Pons (tissue), 1 donor: ENCODE measurements at places on chromosomes 4 and X.

- no peak for DNase-seq
Observed at GRCh38 chr4:88457307-88458103, 586 bp downstream of the HERC5 start.

DNA sequence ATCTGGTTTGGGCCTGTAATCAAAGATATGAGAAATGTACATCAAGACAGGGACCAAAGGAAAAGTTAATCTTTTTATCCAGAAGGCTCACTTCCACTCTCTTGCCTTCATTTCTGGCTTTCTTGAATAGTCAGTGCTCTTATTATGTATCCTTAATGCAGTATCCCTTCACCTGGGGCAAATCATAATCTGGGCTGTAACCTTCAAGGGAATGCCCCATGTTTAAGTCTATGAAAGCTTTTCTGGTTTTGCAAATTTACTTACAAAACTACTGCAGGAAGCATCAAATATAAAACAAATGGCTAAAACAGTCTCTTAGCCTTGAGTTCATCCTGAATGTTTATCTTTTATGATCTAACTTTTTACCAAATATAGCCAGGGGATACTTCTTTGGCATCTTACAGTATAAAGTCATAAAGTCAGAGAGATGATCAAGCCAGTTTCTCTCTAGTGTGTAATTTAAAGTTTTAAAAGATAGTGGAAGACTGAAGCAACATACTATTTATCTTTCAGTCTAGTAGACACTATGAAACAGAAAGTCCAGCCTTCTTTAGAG is 1214.8 kb downstream of the STIM2 start:
- no peak for DNase-seq

DNA sequence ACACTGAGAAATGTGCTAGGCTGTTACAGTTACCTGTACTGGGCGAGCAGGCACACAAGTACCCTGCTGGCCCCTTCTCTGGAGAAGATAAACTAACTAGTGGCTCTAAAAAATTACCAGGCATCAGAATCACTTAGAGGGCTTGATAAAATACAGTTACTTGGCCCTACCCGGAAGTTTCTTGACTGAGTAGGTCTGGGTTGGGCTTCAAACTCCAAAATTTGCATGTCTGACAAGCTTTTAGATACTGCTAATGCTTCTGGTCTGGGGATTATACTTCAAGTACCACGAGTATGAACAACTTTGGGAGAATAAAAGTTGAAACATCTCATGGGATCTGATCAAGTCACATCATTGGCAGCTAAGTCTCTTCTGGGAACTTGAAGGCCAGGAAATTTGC is 30.8 kb downstream of the CEP135 start:
- no peak for DNase-seq

GRCh38 chr4:103264905-103265304 is 66.8 kb upstream of the CENPE start:
- no peak for DNase-seq

DNA sequence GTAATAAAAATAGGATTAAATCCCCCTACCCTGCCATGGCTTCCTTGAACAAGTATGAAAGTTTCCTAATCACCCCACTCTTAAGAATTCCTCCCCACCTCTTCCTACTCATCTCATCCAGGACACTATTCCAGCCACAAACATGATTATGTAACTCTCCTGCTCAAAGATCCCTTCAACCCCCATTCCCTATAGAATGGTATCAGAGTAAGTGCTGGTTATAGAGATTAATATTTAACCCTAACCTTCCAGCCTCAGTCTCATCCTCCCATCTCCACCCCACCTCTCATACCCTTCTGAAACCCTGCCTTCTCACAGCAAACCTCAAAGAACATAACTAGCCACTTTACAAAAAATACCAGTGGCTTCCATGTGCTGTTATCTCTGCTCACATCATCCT is 155.1 kb downstream of the PPP3CA start:
- DNase-seq = no peak

DNA sequence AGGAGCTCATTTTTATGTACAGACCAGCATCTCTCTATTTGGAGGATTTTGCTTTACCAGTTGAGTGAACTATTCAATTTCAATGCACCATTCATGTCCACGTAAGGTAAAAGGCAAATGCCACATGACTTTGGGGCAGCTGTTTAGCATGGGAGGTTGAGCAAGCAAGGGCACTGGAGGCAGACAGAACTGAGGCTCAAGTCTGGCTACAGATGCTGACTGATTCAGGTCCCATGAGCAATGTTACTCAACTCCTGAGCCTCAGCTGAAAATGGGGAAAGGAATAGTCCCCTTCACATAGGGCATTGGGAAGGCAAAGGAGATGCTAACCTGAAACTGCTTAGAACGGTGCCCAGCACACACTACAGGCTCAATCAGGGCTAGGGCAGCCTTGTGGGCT is 93.0 kb upstream of the MTM1 start:
- no peak for DNase-seq

DNA sequence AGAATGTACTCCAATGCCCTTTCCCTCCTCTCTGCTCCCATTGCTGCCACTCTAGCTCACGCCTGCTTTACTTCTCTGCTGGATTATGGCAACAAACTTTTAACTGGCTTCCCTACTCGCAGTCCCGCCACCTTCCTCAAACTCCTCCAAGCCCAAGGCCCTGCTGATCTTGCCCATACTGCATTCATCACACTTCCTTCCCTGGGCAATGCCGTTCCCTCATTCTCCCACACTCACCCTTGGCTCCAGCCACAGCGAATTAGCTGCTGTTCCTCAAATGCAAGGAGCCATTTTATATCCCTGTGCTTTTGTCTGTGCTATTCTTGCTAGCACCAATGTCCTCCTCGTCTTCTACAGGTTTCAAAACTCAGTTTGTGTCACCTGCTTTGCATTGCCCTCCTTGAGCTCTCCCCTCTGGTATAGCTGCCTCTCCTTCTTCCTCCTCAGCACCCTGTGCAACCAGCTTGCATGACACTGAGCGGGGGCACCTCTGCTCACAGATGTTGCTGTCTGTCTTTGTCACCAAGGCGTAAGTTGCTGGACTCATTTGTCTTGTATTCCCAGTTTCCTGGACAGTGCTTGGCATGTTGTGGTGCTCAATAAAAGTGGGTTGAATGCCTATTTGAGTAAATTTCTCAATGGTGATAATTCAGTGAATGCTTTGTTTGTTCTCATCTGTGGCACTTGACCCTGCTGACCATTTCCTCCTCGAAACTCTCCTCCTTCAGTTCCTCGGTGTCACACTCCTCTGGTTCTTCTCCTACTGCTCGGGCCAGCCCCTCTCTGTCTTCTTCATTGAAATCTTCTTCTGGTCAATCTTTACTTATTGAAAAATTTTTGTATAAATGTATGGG is 22.4 kb upstream of the MGST2 start:
- no peak for DNase-seq

GRCh38 chrX:152641996-152642395 is 4.3 kb downstream of the GABRQ start:
- DNase-seq = peak; percentile 61

GRCh38 chr4:141826260-141826659 is 189.9 kb downstream of the IL15 start:
- DNase-seq = no peak

DNA sequence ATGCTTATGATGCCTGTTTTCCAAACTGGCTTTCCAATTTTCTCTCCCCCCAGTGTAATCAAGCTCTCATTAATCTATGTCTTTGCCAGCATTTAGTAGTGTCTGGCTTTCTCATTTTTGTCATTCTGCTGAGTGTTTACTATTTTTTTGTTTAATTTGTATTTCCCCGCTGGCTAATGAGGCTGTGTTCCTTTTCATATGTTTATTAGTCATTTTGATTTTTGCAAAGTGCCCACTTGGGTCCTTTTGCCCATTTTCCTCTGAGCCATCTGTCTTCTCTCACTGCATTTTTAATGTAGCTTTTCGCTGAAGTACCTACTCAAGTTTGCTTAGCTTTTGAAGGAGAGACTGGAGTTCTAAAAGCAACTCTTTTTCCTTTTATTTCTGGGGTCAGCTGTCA is 14.7 kb downstream of the DCK start:
- DNase-seq = no peak

DNA sequence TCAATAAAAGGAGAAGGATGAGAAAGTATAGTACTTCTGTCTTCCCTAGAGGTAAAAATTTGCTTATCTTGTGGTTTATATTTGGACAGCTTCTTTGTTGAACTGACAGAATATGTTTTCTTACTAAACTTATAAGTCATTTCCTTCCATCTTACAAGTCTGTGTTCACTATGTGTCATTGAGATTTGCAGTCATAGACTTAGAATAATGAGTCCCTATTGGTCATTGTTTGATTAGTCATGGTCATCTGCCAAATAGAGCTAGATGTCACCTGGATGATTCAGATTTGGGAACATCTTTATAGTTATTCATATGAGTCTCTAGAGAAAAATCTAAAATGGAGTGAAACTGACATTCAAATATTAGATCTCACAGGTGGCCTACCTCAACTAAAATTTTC is 51.5 kb downstream of the SPATA18 start:
- DNase-seq = no peak

DNA sequence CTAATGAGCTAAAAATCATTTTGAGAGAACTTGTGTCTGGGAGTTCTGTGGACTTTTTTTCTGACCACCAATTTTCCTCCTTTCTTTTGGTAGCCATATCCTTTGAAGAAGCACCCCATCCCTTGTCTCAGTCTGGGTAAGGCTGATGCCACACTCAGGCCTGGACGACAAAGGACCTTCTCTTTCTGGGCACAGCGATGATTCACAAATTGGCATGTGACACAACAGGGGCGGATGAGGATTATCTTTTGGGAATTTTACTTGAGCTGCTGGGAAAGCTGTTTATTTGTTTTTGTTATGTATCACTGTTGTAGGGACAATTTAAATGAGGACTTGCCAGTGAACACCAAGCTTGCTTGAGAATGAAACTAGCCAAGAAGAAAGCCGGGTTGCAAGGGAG is 233.4 kb upstream of the HAND2 start:
- peak; percentile 20 for DNase-seq

DNA sequence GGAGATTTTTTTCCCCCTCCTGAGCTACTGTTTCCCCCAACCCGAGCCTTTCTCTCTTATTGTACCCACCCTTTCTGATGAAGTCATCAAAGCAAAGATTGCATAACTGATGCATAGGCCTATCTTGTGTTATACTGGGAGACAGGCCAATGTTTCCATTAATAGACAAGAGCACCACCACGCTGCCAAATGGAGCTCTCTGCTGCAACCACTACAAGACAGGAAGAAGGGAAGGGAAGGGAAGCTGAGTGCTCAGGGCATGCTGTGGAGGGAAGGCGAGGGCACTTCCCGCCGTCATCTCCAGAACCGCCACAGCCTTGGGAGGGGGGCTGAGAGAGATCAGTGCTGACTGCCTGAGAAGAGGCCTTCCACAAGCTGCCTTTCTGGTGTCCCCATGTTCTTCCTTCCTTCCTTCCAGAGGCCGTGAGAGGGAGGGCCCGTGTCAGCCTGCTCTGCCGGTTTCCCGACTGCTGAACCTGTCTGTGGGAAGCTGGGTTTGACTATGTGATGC is 75.0 kb downstream of the MGST2 start:
- peak; percentile 97 for DNase-seq

- DNase-seq = no peak
Observed at GRCh38 chr4:96698831-96699230, 858.9 kb downstream of the PDHA2 start.

DNA sequence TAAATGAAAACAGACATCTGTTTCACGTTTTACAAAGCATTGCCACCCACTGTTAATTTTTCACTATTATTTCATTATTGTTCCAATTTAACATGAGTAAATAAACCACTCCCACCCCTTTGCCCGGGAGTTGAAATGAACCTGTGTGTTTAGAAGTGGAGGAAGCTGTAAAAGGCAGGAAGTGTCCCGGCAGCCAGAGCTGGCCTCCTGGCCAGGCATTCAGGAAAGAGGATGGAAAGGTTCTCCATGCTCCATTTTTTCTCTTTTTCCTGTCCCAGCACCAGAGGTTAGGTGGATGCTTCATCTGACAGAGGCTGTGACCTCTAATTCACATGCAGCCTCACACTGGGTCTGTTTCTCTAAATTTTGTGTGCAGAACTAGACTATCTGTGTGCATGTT is 55.5 kb upstream of the LNX1 start:
- no peak for DNase-seq

DNA sequence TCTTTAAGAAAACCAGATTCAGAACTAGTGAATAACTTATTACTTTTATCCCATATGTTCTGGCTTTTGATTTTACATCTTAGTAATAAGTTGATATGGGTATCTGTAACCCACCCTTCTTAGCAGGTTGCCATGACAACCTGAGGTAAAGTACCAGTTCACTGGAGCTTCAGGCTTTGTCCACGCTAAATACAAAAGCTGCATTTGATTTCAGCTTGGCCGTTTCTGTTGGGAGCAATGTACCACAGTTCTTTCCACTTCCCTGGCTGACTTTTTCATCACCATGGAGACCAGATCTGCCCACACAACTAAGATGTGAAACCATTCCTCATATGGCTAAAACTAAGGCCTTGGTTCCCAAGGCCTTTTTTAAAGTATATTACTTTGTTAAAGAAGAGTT is 26.1 kb downstream of the KLHL34 start:
- peak; percentile 7 for DNase-seq

GRCh38 chr4:121717680-121718237 is 21.0 kb upstream of the ANXA5 start:
- no peak for DNase-seq

- DNase-seq = no peak
Observed at GRCh38 chrX:50103176-50103575, 97.6 kb downstream of the AKAP4 start.

DNA sequence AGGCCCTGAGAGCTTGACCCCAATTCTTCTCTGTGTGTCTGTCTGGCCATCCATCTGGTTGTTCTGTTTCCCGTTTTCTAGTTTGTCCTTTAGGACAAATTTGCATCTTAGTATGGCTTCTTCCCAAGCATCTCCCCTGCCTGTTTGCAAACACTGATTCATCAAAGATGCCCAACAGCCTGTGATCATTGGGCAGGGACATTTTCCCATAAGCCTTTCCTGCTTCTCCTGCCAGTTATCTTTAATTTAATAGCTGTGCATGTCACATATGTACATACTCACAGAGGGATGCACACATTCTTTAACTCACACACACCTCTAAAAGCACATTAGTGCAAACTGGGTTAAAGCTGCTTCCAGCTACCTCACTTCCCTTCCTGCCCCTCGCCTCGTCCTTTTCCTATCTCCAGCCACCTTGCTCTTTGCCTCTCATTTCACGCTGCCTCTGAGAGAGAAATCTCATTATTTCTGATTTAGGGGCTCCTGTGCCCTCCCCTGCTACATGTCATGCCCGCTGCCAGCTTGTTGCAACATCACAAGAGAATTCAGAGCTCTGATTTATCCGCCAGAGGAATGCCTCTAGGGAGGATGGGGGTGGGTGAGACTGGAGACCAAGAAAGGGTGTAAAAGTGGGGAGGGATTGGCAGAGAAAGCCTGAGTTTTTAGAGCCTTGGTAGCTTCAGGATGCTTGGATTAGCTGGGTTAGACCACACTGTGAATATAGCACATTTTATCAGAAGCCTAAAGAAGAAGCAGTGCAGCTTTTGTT is 100.6 kb downstream of the NHS start:
- DNase-seq = no peak

DNA sequence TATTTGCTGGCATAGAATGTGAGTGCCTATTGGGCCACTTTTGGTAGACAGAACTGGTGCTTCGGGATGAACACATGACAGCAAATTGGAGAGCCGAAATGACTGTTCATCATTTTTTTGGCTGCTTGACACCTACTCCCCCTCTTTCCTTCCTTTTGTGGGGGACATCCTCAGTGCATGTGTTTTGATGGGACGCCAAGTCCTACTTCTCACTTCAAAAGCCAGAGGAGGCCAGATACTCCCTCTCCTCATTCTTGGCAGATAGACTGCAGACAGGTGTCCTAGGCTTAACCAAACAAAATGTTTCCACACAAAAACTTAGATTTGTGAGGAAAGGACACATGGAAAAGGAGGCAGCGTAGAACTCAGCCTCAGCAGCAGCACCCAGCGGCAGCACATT is 62.4 kb downstream of the DCHS2 start:
- no peak for DNase-seq

GRCh38 chr4:34269613-34270012 is 1974.7 kb downstream of the ARAP2 start:
- DNase-seq = no peak
